ENCODE measurements at places on chromosomes 12 and 14.

- DNase-seq, result no peak
Measured at GRCh38 chr12:113697651-113698509, 226.2 kb upstream of the LHX5 start.

DNA sequence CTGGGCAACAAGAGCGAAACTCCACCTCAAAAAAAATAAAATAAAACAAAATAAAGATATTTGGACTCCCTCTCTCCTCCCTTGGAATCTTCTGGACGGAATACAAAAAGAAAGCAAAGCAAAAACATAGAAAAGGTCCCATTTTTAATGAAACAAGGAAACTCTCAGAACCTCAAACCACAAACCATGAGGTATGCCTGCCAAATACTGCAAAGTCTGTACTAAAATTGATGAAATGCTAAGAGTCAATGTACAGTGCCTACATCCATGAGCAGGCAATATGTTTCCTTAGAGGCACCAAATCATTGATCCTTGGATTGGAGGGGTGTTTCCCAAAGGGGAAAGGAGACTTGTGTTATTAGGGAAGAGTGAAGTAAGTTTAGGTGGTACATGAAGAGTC, 8.2 kb upstream of the RPS6KA5 start:
- no peak for DNase-seq

- DNase-seq, result peak; percentile 1
Measured at GRCh38 chr12:69821456-69822159, 3.4 kb upstream of the MYRFL start.

DNA sequence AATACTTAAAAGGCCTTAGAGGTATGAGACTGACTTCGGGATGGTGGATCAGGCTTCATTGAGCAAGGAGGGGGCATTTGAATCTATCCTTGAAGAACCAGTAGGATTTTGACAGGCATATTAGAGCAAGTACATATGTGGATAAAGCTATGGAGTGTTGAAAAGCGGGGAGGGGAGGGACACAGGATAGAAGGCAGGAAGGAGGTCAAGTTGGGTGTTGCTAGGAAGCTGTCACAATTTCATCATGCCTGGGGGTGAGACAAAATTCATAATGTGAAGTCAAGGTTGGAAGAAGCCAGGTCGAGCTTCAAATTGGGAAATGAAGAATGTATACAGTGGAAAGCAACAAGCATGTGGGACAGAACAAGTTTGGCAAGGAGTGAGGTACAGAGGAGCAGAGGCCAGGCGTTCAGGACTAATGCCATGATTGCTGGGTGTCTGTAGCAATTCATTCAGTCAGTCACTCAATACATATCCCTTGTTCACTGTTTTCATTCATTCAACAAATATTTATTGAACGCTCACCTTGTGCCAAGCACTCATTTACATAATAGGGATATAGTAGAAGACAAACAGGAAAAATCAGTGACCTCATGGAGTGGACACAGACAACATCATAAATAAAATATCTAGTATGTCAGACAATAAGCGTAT, 58.3 kb upstream of the LTA4H start:
- DNase-seq, result no peak

GRCh38 chr12:49903351-49903699, 375 bp downstream of the FAIM2 start:
- DNase-seq, result no peak

GRCh38 chr14:95237121-95237957, 80.0 kb upstream of the DICER1 start:
- DNase-seq, result no peak

DNA sequence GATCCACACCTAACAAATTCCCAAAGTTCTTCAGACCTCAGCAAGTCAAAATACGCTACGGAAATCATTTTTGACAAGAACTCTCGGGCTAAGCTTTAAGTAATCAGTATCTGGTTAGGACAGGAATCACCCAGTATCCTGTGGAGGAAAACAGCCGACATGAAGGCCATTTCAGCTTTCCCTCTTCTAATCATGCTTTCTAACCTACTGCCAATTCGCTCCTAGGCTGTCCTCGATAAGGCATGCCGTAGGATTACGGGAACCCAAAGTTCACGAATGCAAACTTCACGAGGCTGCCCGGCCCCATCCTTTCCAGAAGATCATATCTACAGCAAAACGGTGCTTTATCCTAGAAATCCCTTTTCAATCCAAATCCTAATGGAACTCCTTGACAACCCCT, 81.8 kb upstream of the PTPRB start:
- no peak for DNase-seq

DNA sequence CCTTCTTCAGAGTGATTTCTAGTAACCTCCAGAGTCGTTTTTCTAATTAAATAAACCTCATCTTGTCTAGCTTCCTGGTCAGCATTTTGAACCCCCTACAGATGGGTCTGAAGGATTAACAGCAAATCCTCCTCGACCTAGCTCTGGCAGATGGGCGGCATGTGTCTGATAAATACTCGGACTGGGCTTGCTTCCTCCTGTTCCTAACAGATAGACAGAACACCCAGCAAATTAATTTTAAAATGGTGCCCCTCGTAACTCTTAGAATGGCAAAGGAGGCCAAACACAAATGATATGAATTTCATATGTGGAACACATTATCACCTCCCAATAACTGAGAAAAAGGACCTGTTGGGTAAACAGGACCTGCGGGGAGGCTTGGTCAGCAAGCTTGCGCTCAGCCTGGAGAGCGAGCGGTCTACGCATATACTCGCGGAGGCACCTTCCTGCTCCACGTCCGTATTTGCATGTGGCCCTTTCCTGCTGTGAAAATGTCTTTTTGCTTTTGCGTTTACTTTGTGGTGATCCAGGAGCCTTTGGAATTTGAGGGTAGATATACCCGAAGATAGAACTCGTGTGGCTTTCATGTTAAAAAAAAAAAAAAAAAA, 79.6 kb downstream of the OTX2 start:
- no peak for DNase-seq

- no peak for DNase-seq
Measured at GRCh38 chr12:122208073-122208820, 4.7 kb downstream of the B3GNT4 start.

DNA sequence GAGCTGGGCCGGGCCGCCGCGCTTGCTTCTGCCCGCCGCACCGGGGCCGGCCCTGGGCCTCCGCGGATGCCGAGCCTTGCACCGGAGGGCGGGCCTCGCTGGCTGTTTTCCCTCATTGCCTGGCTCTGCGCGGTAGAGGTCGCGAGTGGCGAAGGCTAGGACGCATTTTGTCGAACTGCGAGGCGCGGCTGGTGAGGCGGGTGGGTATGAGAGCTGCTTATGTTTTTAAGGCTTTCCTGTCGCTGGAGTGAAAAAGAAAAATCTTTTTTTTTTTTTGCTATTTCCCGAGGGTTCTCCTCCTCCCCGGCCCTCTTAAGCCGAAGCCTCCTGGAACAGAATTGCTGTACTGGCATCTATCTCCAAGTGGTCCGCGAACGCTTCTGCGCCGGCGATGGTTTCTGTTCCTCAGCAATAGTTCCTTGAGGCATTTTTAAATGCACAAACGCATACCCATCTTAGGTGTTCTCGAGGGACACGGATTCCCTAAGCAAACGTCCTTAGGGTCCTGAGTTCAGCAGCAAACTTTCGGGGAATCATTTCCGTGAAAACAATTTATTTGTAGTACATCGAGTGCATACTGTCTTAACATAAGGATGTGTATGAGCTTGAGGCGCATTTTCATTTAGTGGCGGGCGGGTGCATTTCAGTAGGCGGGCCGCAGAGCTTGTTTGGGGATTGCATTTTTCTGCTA, 631 bp downstream of the RESF1 start:
- peak; percentile 7 for DNase-seq

- no peak for DNase-seq
Measured at GRCh38 chr14:49969961-49970360, 77.1 kb downstream of the ARF6 start.

- no peak for DNase-seq
Measured at GRCh38 chr14:91554535-91555332, 44.6 kb upstream of the PPP4R3A start.

DNA sequence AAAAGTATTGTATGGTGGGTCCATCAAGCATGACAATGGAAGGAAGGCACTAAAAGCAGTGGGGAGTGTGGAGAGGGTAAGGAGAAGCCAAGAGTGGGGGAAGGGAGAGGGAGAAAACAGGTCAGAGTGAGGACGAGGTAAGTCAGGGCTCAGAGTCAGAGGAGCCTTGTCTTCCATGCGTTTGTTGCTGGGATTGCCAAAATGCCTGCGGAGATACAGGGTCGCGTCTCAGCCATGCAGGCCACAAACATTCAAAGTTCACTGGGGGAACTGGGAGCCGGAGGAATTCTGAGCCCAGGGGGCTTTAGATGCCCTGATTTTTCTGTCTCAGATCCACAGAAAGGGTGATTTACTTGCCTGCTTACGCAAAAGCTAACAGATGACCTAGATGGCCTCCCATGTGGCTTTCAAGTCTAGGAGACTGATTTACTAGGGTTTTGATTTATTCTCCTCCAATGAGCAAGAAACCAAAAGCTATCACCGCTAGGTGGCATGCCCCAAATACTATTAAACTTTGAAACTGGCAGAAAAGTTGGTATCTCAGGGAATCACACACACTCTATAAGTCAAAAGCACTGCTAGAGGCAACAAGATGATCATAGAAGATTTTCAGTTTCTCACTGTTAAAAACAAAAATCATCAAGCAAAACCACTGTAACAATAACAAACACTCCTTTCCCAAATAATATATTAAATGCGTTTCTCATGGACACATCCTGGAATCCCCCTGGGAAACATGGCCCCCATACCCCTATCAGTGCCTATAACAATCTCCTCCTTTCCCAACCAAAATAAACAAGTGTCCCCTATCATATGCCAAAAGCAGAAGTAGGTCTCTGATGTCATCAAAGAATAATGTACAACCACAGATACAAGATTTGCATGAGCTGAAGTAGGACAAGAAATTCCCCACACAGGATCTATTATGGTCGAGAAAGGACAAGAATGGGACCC, 26.6 kb upstream of the MDM1 start:
- DNase-seq, result peak; percentile 65

GRCh38 chr14:46091819-46092218, 559.8 kb downstream of the RPL10L start:
- DNase-seq, result no peak

DNA sequence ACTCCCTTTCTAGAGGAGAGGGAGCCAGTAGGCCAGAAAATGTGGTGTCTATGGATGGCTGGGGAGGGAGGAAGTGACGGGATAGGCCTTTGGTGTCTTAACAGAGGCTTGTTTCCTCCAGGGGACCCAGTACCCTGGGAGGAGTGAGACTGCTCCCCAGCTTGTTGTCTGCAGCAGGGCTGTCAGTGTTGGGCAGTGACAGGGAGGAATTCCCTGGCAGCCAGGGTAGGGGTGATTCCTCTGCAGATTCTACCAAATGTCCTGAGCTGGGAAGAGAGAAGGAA, 64.0 kb downstream of the GALNT16 start:
- no peak for DNase-seq

- DNase-seq, result no peak
Measured at GRCh38 chr12:115794659-115795081, 482.8 kb downstream of the MED13L start.

GRCh38 chr12:45727301-45727979, 2.1 kb upstream of the ARID2 start:
- DNase-seq, result peak; percentile 90

- DNase-seq, result peak; percentile 58
Measured at GRCh38 chr12:77685112-77685511, 145.6 kb upstream of the NAV3 start.

- no peak for DNase-seq
Measured at GRCh38 chr14:41303506-41303905, 303.2 kb upstream of the LRFN5 start.

DNA sequence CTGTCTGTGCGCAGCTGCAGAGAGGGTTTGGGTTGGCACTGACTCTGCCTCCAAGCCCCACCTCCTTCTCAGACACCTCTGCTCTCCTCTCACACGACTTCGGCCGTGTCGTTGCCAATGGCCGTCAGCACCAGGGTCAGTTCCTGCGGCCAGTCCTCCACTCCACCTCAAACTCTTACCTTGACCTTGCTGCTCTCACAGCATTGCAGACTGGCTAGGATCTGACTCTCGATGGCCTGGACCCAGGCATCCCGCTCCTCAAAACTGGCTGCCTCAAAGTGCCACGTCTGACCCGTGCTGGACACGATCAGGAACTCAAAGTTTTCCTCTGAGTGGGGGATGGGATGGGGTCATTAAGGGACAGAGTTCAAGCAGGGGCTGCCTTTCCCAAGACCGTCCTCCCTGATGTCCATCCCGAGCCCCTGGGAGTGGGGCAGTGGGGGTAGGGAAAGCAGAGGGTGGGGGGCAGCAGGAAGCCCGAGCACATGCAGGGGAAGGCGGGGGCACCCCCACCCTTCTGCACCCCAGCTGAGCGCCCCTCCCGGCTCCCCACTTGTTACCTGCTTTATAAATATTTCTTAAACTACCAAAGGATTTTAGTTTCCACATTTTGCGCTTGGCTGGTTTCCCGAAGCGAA, 10.7 kb downstream of the AGAP2 start:
- no peak for DNase-seq

GRCh38 chr14:66038618-66039017, 447.6 kb upstream of the CCDC196 start:
- peak; percentile 51 for DNase-seq

GRCh38 chr14:23951590-23952201, 1.9 kb upstream of the DHRS4 start:
- DNase-seq, result no peak

GRCh38 chr12:50325890-50326391, 42.6 kb upstream of the LIMA1 start:
- DNase-seq, result no peak

DNA sequence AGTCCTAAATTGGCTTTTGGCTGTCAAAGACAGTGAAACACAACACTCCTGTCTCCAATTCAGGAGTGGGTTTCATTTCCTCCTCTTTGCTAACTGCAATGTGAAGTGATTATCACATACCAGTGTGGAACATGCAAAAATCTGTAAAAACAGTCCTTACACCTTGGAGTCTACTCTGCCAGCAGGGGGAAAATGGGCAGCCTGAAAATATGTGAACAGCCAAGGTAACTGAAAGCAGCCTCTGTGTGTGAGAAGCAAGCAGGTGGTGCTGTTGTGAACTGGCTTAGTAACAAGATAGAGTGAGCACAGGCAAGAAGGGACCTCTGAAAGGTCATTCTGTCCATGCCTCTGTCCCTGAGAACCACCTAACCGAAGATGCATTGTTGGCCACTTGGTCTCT, 6.0 kb downstream of the PRMT8 start:
- no peak for DNase-seq

DNA sequence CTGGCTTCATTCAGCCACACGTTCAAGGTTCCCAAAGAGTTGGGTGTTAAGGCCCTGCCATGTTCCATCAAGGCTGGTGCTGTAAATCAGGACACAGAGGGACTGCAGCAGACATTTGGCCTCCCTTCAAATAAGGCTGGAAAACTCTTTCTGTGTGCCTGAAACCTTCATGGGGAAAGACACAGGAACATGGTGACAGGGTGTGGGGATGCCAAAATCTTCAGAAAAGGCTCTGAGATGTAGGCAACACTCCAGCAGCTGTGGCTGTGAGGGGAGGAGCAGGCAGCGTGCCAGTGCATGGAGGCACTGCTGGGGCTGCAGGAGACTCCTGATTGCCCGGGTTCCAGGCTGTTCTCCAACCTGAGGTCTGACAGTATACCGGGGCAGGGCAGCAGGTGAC, 15.0 kb downstream of the POMT2 start:
- DNase-seq, result no peak

- no peak for DNase-seq
Measured at GRCh38 chr14:24311837-24312615, 724 bp downstream of the LTB4R start.

- no peak for DNase-seq
Measured at GRCh38 chr14:43898687-43899086, 608.4 kb downstream of the FSCB start.

GRCh38 chr14:99538275-99538674, 57.1 kb downstream of the CCNK start:
- no peak for DNase-seq

GRCh38 chr12:119122047-119122446, 56.7 kb upstream of the HSPB8 start:
- DNase-seq, result no peak

GRCh38 chr12:96343347-96343954, 56.8 kb downstream of the CDK17 start:
- no peak for DNase-seq

All from AG09309 (cell line).